ENCODE measurements at places on chromosomes 2 and 18. TPM values are rescaled to one million over a fixed set of nuclear protein-coding genes. Genes with fewer than 3 reads are reported as not detected.

- DNase-seq: no peak
These were observed 255.8 kb upstream of the EPAS1 start for GRCh38 chr2:46041434-46041833.

DNA sequence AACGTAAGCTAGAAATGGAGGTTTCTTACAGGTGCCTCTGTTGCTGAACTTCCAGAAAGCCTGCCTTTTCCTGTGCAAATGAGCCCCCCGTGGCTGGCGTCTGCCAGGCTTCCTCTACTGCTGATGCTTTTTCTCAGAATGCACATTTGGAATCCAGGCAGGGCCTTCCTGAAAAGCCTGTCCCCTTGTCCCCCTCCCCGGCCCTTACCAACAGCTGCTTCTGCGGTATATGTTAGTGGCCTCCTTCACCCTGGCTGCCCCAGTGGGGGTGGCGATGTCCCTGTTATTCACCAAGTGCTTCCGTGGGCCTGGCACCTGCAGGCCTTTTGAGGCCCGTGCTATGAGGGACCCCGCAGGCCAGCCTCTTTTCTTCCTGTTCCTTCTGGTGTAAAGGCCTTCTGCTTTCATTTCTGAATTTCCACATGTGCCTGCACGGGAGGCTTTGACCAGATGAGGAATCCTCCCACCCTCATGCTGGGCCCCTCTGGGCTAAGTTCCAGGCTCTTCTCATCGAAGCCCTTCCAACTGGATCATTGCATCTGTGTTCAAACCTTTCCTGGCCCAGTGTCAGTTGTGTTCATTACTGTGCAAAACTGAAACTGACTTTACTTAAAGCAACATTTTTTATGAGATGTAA is 10.4 kb downstream of the CNDP2 start:
- no peak for DNase-seq

GRCh38 chr2:22838461-22838860 is 546.5 kb upstream of the KLHL29 start:
- no peak for DNase-seq

- no peak for DNase-seq
These were observed 85.9 kb downstream of the MTCL1 start for GRCh38 chr18:8791171-8791651.

DNA sequence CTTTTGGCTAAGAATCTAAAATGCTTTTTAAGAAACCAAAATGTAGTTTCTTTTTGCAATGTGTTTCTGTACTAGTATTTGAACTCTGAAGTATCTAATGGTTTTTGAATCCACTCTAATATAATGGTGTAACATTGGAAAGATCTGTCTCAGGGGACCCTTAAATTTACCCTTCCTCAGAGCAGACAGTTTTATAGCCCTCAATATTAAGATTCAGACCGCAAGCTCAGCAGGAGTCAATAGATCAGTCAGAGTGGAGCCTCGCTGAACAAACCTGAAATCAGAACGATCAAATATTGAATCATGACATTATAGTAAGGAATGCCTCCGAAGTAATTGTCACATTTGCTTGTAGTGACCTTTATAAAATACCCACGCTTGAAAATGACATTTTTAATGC is 18.3 kb downstream of the SGPP2 start:
- DNase-seq: no peak

GRCh38 chr2:214679736-214680135 is 129.7 kb downstream of the BARD1 start:
- no peak for DNase-seq

DNA sequence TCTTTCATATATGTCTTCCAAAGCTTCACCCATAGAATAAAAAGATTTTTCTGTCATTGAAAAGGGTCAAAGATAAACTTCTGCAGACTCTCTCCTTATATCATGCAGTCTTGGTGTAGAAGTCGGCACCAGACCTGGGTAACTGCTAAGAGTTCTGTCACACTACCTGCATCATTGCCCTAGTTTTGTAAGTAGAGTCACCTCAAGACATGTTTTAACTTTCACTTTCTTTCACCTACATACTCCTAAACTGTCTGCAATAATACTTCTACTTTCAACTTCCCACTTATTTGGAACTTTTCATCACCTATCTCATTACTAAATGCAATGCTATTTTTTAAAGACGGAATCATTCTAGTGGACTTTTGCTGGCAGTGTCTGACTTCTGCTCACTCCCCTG is 475.6 kb upstream of the VRK2 start:
- DNase-seq: no peak

DNA sequence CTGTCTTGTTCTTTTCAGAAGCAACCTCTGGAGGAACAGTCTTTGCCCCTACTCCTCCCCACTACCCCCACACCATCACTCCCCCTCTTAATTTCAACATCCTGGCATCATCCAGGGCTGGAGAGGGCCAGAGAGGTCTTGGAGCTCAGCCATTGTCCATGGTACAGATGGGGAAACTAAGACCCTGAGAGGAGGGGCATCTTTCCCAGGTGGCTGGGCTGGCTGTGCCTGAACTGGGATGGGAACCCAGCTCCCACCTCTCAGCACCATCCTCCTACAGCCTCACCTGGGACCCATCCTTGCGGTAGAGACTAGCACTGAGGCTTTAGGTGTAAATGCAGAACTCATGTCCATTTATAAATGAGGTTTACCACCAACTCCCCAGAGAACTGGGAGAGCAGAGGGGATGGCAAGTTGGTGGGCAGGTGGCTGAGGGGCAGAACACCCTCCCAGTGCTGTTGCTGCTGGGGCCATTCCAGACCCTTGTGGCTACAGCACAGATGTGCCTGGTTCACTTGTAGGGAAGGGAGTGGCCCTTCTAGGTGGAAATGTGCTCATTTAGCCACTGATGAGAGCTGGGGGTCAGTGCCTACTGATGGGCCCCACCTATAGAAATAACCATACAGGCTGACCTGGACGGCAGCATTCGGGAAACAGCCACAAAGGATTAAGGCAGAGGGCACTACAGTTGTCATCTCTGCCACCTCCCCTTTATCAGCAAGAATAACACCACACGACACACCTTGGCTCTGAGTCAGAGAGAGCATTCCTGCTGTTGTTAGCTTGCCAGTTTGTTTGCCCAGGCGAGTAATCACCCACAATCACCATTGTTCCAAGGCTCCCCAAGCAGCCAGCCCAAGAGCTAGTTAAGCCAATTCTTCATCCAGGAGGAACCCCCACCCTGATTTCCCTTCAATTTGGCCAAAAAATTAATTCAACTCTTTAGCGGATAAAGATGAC is 2.1 kb downstream of the MLPH start:
- DNase-seq: no peak

DNA sequence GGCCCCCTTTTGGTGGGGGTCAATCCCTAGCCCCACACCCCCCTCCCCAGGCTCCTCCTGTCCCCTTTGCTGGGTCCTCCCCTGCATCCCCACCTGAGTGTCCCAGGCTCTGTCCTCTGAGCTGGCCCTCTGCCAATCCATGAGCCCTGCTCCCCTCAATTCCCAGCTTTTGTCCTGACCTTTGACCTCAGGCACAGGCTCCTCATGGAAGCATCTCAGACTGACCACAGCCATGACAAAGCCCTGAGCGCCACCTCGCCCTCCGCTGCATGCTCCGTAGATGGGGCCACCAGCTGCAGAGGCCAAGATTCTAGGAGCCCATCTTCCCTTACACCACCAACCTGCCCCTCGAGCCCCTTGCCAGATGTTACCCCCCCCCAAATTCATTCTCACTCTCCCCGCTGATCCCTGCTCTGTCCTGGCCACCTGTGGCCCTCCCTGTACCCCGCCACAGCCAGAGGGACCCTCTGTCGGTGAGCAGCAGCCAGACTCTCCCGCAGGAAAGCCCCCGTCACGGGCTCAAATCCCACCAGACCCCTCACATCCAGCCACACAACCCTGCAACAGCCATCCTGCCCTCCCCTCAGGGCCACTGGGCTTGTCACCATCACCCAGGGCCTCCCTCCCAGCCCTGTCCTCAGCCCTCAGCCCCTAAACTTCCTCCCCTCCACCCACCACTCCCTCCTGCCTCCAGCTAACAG is 206.0 kb downstream of the MGAT5 start:
- DNase-seq: no peak

DNA sequence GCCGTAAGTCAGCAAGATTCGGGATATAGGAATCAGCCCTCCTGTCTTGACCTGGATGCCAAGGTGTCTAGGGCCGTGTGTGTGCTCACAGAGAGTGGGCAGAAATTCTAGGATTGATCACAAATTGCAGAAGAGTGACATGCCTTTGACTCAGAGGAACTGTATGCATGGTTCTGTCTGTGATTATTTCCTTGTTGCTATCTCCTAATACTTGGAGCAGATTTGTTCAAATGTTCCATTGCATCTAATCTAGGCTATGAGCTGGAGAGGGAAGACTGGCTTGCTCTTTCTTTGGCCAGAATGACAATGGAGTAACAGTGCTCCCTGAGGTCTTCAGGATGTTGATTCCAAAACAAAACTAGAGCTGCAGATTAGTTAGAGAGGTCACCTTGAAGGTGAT is 115.0 kb downstream of the EN1 start:
- DNase-seq: no peak

GRCh38 chr2:177029501-177029900 is 183.1 kb upstream of the HNRNPA3 start:
- peak; percentile 2 for DNase-seq

DNA sequence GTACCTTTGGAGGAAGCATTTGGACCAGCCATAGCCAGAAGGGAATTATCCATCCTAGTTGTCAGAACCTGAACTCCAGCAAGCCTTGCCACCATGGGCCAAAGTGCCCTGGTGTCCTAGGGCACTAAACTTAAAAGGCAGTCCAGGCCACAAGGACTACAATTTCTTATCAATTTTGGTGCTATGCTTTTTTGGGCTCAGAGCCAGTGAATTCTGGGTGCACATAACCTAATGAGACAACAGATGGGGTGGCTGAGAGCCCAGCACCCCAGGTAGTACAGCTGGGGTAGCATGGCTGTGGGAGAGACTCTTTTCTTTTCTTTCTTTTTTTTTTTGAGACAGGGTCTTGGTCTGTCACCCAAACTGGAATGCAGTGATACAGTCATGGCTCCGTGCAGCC is 14.4 kb upstream of the RANBP2 start:
- no peak for DNase-seq

DNA sequence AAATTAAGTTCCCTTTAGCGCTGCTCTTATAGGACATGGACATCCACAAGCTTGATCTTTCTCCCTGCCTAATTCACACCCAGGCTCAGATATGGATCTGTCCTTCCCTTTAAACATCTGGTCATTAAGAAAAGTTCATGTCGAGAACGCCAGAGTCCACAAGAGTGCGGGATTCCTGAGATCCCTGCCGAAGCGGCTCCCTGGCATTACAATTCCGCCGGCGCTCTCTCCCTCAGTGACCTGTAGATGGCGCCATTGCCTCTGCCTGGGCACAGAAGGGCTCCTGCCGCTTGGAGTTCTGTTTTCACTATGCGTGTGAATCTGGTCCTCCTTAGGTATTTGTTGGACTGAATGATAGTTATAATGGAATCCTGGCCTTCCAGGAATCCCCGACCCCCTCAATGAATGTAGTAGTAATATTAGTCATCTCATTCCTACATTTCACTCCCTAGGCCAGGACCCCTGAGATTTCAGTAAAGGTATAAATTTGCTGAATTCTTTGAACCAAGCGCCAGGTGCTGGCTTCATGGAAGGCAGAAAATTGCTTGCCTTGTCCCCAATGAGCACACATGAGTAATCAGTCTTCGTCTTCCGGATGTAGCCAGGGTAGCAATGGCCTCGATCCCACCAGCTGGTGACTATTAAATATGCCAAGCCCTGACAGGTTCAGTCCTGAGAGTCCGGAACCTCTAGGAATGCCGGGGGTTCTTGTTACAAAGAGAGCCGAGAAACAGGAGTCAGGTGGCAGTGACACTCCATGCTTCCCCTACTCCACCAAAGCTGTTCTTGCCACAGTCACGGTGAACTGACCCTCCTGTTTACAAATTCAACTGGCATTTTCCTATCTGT is 26.4 kb upstream of the CD207 start:
- peak; percentile 59 for DNase-seq

DNA sequence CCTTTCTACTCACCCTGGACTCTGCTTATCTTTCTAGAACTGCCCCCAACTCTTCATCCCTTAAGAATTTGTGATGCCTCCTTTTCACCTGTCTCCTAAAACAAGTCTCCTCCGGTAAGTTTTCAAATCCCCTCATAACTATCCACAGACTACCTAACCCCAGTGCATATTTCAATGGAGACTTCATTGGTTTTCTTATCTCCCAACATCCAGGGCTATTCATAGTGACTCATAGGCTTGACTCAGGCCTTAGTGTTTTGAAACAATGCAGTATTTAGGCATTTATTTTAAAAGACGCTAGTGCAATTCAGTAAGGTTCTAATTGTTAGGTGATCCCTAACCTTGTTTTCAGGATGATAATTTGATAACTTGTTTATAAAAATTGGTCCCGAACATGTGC is 399.2 kb downstream of the CPS1 start:
- no peak for DNase-seq

- peak; percentile 42 for DNase-seq
These were observed 155.9 kb downstream of the ESCO1 start for GRCh38 chr18:21444465-21445212.

DNA sequence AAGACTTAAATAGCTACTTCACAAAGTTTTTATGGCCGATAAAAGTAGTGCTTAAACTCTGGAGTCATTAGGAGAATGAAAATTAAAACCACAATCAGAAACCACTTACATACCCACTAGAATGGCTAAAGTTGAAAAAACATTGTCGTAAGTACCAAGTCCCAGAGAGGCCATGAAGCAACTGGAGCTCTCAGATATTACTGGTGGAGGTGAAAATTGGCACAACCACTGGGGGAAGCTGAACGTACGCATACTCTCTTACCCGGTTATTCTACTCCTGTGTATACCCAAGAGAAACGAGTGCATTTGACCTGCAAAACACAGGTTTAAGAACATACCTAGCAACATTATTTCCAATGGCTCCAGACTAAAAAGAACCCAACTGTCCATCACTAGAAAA is 76.5 kb upstream of the TMEM247 start:
- DNase-seq: no peak

- peak; percentile 90 for DNase-seq
These were observed 35.8 kb upstream of the AFF3 start for GRCh38 chr2:100178085-100178788.

DNA sequence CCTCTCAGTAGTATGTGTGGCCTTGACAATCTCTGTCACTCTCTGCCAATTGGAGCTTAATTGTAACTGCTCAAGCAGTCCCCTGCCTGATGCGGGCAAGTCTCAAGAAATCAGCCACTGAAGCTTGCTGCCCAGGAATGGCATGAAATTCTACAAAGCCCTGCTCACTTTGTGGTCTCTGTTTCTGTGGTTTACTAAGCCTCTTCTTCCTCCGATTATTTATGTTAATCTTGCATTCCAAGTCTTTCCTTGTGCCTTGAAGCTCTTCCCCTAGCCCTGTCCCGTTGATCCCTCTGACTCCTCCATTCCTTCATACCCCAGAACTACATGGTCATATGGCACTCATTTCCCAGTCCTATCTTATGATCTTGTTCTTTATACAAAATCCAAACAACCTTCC is 489.3 kb upstream of the CHST9 start:
- no peak for DNase-seq

GRCh38 chr2:158015428-158016076 is 86.1 kb upstream of the UPP2 start:
- DNase-seq: no peak

GRCh38 chr2:8669157-8669817 is 12.6 kb upstream of the ID2 start:
- no peak for DNase-seq

GRCh38 chr2:154565433-154565832 is 133.1 kb upstream of the KCNJ3 start:
- no peak for DNase-seq

GRCh38 chr2:44531289-44531688 is 169.5 kb downstream of the CAMKMT start:
- no peak for DNase-seq

CCDC85A gene
- not detected for total RNA-seq

CSRNP3 gene
- total RNA-seq: 1.4 TPM

NGEF gene
- not detected for total RNA-seq

MEIS1 gene
- total RNA-seq: 7.3 TPM

ALPP gene
- total RNA-seq: not detected

COL4A3 gene
- total RNA-seq: 7.2 TPM

HJURP gene
- 122 TPM for total RNA-seq
